ENCODE measurements at places on chromosomes 4 and X. TPM values are rescaled to one million over a fixed set of nuclear protein-coding genes. Genes with fewer than 3 reads are reported as not detected.
A peak's percentile ranks its signal among the peaks of the same experiment; 100 is the strongest.

DNA sequence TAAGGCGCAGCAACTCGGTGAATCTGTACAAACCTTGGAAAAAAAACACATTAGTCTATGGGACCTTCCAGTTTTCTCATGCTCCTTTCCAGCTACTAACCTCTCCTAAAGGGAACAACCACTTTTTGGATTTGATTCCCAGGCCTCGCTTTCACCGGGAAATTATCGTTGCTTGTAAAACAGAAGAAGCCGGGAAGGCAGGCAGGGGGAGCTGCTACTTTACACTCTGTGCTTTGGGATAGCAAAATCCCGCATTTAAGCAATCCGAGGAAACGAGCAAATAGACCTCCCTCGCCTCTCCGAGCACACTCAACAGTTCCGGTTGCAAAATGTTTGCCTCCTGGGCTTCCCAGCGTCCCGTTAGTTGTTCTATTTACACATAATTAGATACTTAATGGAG, 1.2 kb downstream of the CD38 start:
- H3K36me3 ChIP-seq, result peaks cover 22% of the 10 kb centered on the region
- peaks cover 36% of the 10 kb centered on the region for H3K27me3 ChIP-seq
- no peak overlapping the region for H3K27ac ChIP-seq
- peaks cover 68% of the 10 kb centered on the region for H3K4me1 ChIP-seq
- no peak for DNase-seq
- peak overlapping the region; percentile 86 for H3K4me3 ChIP-seq

Gene MAGEA6
- total RNA-seq, result not detected

GRCh38 chr4:28062562-28062961, 1201.9 kb downstream of the STIM2 start:
- DNase-seq, result no peak
- no peaks in the 10 kb centered on the region for H3K4me1 ChIP-seq
- no peaks in the 10 kb centered on the region for H3K36me3 ChIP-seq
- no peak overlapping the region for H3K4me3 ChIP-seq
- H3K27ac ChIP-seq, result no peak overlapping the region
- H3K27me3 ChIP-seq, result no peaks in the 10 kb centered on the region

- H3K36me3 ChIP-seq, result no peaks in the 10 kb centered on the region
- no peaks in the 10 kb centered on the region for H3K27me3 ChIP-seq
- H3K4me3 ChIP-seq, result no peak overlapping the region
- peaks cover 23% of the 10 kb centered on the region for H3K4me1 ChIP-seq
Measured at GRCh38 chr4:153247116-153247490, 42.9 kb downstream of the TRIM2 start.

Gene ERAS
- total RNA-seq, result not detected

DNA sequence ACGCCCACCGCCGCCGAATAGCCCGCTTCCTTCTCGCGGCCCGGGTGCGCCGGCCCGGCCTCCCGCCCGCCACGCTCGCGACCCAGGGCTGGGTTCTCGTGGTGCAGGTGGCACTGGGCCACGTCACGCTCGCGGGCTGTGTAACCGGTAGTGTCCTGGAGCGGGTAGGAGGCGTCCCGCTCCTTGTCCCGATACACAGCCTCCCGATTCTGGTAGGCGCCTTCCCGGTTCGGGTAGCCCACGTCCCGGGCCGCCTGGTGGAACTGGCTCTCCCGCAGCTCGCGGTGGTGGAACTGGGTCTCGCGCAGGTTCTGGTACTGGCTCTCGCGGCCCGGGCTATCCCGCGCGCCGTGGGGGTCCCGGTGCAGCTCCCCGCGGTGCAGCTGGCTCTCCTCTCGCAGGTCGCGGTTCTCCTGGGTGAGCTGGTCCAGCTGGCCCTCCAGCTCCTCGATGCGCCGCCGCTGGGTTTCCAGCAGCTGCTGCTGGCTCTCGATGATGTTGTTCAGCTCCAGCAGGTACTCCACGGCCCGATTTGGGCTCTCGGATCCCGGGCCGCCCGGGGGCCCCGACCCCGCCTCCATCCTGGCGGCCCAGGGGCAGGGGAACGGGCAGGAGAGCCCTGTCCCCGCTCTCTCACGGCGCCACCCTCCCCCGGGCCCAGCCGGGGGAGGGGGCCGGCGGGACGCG, 39.3 kb upstream of the IQSEC2 start:
- H3K4me1 ChIP-seq, result peaks cover 14% of the 10 kb centered on the region
- H3K27me3 ChIP-seq, result peaks cover 72% of the 10 kb centered on the region
- H3K4me3 ChIP-seq, result peak overlapping the region; percentile 59
- H3K27ac ChIP-seq, result no peak overlapping the region

DNA sequence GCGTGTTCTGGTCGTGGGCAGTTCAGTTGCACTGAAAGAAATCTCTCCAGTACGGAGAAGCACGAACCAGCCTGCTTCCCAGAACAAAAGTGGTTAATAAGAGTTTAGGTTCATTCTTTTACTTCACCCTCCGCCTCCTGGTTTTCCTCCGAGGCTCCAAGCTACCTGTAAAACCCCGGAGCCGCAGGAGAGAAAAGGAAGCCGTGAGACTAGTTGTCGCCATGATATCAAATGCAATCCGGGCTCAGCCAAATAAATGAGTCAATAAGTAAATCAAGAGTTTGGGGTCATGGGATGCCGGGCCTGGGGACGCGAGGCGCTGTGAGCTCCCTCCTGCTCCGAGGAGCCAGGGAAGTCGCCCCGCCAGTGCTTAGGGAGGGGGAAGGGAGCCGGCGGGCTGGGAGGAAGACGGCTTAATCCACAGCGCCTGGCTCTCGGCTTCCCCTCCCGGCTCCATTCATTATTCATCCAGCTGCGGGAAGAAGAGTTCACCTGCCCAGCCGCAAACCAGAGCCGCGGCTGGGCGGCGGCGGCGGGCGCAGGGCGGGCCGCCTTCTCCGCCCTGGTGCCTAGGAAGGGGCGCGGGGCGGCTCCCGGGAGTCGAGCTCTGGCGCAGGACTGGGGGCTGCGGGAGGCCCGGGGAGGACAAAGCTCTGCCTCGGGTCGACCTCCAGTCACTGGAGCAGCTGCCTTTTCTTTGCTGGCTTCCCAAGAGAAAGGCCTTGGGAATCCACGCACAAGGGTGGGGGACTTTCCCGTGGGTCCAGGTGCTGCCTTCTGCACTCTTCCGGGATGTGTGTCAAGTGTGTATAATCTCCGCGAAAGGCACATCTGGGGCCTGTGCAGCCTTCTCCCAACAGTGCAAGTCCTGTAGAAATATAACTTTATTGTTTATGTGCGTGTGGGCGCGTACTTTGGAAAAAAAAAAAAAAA, 1.7 kb downstream of the FRAS1 start:
- no peak overlapping the region for H3K27ac ChIP-seq
- H3K27me3 ChIP-seq, result peaks cover 73% of the 10 kb centered on the region
- no peak for DNase-seq
- H3K4me3 ChIP-seq, result peak overlapping the region; percentile 79

- H3K4me1 ChIP-seq, result no peaks in the 10 kb centered on the region
- no peaks in the 10 kb centered on the region for H3K27me3 ChIP-seq
- no peak overlapping the region for H3K4me3 ChIP-seq
- H3K27ac ChIP-seq, result no peak overlapping the region
- no peak for DNase-seq
Measured at GRCh38 chr4:71251261-71251660, 87.6 kb upstream of the SLC4A4 start.

DNA sequence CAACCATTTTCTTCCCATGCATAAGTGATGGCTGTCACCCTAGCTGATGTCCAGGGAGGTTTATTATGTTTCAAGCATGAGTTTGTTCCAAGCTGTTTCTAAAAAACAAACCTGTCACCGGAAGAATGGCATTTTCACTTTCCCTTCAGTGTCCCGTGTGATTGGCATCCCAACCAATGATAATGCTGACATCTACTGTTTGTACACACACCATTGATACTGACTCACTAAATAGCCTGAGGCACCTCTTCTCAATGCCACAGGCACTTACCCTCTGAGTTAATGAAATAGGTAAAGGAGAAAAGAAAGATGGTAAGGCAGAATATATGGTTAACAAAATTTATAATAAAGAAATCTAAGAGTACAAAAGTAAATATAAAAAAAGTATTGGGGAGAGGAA, 23.1 kb upstream of the VCX2 start:
- no peaks in the 10 kb centered on the region for H3K36me3 ChIP-seq
- H3K27ac ChIP-seq, result no peak overlapping the region
- no peaks in the 10 kb centered on the region for H3K4me1 ChIP-seq

DNA sequence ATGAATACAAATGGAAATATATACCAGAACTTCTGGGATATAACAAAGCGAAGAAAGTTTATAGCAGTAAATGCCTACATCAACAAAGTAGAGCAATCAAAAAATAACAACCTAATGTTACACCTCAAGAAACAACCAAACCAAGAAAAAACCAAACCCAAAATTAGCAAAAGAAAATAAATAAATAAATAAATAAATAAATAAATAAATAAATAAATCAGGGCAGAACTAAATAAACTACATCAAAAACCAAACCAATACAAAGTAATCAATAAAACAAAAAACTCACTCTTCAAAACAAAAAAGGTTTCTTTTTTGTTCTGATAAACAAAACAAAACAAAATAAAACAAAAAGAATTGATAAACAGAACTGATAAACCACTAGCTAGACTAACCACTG, 88.4 kb upstream of the SPIN4 start:
- H3K27ac ChIP-seq, result no peak overlapping the region
- H3K4me1 ChIP-seq, result no peaks in the 10 kb centered on the region
- DNase-seq, result no peak
- H3K36me3 ChIP-seq, result peaks cover 9% of the 10 kb centered on the region

Gene TKTL1
- 0.65 TPM for total RNA-seq

GRCh38 chr4:174550541-174550940, 28.3 kb upstream of the HPGD start:
- DNase-seq, result no peak
- no peak overlapping the region for H3K4me3 ChIP-seq
- H3K27me3 ChIP-seq, result no peaks in the 10 kb centered on the region
- H3K27ac ChIP-seq, result no peak overlapping the region

GRCh38 chr4:151324752-151325110, 674 bp downstream of the SH3D19 start:
- H3K4me1 ChIP-seq, result peaks cover 7% of the 10 kb centered on the region
- H3K36me3 ChIP-seq, result no peaks in the 10 kb centered on the region
- DNase-seq, result peak; percentile 28
- peak overlapping the region; percentile 68 for H3K4me3 ChIP-seq
- H3K27me3 ChIP-seq, result peaks cover 71% of the 10 kb centered on the region

- H3K4me3 ChIP-seq, result no peak overlapping the region
- no peaks in the 10 kb centered on the region for H3K4me1 ChIP-seq
- no peak overlapping the region for H3K27ac ChIP-seq
- DNase-seq, result no peak
- H3K36me3 ChIP-seq, result no peaks in the 10 kb centered on the region
Measured at GRCh38 chr4:66923081-66923865, 622.0 kb downstream of the CENPC start.

- DNase-seq, result no peak
- H3K27ac ChIP-seq, result no peak overlapping the region
Measured at GRCh38 chrX:109352066-109352588, 129.8 kb downstream of the GUCY2F start.

- H3K27me3 ChIP-seq, result peaks cover 12% of the 10 kb centered on the region
- no peaks in the 10 kb centered on the region for H3K36me3 ChIP-seq
- no peak overlapping the region for H3K27ac ChIP-seq
- H3K4me3 ChIP-seq, result no peak overlapping the region
- H3K4me1 ChIP-seq, result no peaks in the 10 kb centered on the region
Measured at GRCh38 chrX:45889471-45889870, 655.8 kb downstream of the ZNF674 start.

Gene ENPEP
- total RNA-seq, result 0.84 TPM

GRCh38 chr4:163492951-163493504, 1.5 kb upstream of the TMA16 start:
- peak overlapping the region; percentile 90 for H3K4me3 ChIP-seq
- peaks cover 5% of the 10 kb centered on the region for H3K36me3 ChIP-seq
- H3K27me3 ChIP-seq, result peaks cover 5% of the 10 kb centered on the region
- H3K27ac ChIP-seq, result peak overlapping the region; percentile 99

DNA sequence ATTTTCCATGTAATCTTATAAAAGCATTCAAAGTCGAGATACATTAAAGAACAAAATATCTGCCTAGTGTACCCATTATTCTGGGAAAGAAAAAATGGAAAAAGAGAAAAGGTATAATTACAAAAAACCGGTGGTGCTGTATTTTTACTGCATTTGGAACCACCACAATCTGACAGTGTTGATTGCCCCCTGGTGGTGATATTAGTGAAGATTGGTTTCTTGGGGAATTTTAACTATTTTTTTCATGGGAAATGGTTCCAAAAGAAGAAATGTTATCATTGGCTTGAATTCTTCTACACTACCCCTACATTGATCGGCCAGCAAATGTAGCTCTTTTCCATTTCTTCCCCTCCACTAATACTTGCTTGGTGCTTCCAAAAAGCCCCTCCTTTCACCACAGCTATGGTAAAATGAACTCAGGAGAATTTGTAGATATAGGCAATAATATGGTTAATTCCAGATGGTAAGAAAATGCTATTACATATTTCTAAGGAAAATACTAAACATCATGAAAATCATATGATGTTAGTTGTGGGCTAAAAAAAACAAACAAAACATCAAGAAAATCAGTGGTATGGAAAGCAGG, 50.0 kb downstream of the COX18 start:
- no peak overlapping the region for H3K4me3 ChIP-seq
- H3K36me3 ChIP-seq, result no peaks in the 10 kb centered on the region
- peaks cover 6% of the 10 kb centered on the region for H3K27me3 ChIP-seq
- H3K4me1 ChIP-seq, result no peaks in the 10 kb centered on the region
- DNase-seq, result peak; percentile 10

Gene DCAF16
- total RNA-seq, result 50.1 TPM

- H3K4me3 ChIP-seq, result no peak overlapping the region
- no peak for DNase-seq
- no peaks in the 10 kb centered on the region for H3K36me3 ChIP-seq
- no peaks in the 10 kb centered on the region for H3K4me1 ChIP-seq
Measured at GRCh38 chrX:146934256-146934655, 119.7 kb upstream of the CXorf51A start.

Gene ANKRD50
- total RNA-seq, result 1.0 TPM

GRCh38 chr4:7285244-7286094, 93.1 kb downstream of the SORCS2 start:
- H3K4me3 ChIP-seq, result no peak overlapping the region
- H3K36me3 ChIP-seq, result no peaks in the 10 kb centered on the region
- peaks cover 16% of the 10 kb centered on the region for H3K27me3 ChIP-seq
- no peaks in the 10 kb centered on the region for H3K4me1 ChIP-seq
- no peak overlapping the region for H3K27ac ChIP-seq

GRCh38 chr4:56705334-56705733, 24.2 kb upstream of the HOPX start:
- H3K27ac ChIP-seq, result no peak overlapping the region
- H3K27me3 ChIP-seq, result no peaks in the 10 kb centered on the region
- DNase-seq, result no peak
- no peaks in the 10 kb centered on the region for H3K36me3 ChIP-seq
- no peak overlapping the region for H3K4me3 ChIP-seq

Gene MAGEA8
- not detected for total RNA-seq

DNA sequence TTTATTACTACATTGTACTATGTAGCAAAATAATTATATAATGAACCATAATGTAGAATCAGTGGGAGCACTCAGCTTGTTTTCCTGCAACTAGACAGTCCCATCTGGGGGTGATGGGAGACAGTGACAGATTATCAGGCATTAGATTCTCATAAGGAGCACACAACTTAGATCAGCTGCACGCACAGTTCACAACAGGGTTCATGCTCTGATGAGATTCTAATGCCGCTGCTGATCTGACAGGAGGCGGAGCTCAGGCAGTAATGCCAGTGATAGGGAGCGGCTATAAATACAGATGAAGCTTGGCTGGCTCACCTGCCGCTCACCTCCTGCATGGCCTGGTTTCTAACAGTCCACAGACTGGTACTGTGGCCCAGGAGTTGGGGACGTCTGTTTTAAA, 199.2 kb downstream of the MAB21L2 start:
- no peaks in the 10 kb centered on the region for H3K4me1 ChIP-seq
- no peaks in the 10 kb centered on the region for H3K36me3 ChIP-seq
- no peaks in the 10 kb centered on the region for H3K27me3 ChIP-seq
- H3K27ac ChIP-seq, result no peak overlapping the region
- DNase-seq, result no peak
